Iris pigment epithelial cell (primary cell): ENCODE measurements at places on chromosomes 13 and 19.

DNA sequence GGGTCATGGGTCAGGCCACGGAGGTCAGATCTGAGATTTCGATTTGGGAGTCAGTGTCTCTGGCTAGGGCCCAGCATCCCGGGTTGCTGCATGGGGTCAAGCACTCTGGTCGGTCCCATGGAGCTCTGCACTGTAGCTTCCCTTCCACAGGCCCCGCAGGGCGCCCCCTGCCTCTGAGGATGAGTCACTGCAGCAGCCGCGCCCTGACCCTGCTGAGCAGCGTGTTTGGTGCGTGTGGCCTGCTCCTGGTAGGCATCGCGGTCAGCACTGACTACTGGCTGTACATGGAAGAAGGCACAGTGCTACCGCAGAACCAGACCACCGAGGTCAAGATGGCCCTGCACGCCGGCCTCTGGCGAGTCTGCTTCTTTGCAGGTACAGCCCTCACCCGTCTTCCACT, 3.6 kb downstream of the CACNG7 start:
- DNase-seq = no peak

- no peak for DNase-seq
These were observed 29.0 kb downstream of the LILRB4 start for GRCh38 chr19:54691582-54692297.

DNA sequence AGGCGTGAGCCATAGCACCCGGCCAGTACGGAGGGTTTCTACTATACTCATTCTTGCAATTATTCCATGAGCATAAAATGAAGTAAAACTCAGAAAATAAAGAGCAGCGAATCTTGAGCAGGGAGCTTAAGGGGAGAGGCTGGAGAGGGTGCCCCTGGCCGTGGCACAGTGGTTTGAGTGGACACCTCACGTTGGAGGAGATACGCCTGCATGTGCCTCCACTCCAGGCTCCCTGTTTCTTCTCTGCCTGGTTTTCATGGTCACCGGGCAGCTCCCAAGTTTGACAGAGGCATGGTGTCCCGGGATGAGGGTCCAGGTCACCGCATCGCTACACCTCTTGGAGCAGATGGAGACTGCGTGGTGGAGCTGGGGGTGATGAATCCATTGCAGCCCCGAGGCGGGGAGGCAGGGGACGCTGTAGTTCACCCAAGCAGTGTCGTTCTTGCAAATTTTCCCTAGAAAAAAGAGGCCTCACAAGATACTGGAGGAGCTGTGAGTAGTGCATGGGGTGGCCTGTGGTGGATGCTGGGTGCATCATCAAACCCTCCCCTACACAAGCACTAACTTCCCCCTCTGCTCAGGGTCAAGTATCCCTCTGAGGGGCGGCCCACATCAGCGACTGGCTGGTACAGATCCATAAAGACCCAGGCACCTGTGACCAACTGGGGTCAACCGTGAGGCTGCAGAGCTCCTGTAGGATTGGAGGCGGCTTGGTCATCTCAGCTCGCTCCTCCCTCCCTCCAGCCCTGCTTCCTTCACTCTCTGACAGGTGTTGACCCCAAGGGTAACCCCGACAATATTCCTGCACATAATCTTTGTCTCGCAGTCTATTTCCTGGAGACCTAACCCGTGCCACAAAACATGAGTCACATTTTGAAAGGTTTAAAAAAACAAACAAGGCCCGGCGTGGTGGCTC, 3.6 kb upstream of the MIER2 start:
- DNase-seq = peak; percentile 13

DNA sequence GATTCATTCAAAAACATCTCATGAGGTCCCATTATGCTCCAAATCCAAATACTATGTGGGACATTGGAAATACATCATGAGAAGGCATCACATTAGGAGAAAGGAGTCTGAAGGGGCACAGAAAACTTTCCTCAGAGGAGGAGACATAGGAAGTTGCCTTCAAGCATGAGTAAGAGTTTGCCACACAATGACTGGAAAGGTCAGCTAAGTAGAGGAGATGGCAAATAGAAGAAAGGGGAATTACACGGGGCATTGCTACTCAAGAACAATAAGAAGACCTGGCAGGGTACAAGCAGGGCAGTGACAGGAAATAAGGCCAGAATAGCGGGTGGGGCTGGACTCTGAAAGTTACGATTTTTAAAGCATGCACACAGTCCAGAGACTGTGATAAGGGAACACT, 231.6 kb downstream of the SPRY2 start:
- DNase-seq = peak; percentile 5

DNA sequence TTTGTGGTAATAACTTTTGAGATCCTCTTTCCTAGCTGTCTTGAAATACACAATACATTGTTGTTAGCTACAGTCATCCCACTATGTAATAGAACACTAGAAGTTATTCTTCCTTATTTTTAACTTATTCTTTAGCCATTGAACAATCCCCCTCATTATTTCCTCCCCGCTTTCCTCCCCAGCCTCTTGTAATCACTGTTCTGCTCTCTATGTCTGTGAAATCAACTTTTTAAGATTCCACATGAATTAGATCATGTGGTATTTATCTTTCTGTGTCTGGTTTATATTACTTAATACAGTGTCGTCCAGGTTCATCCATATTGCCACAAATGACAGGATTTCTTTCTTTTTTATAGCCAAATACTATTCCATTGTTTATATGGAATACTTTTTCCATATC, 72.9 kb downstream of the SLC10A2 start:
- peak; percentile 37 for DNase-seq

- DNase-seq = no peak
These were observed 266.8 kb downstream of the PCDH20 start for GRCh38 chr13:61148691-61149315.

- no peak for DNase-seq
These were observed 107.8 kb downstream of the EDNRB start for GRCh38 chr13:77810878-77811277.

DNA sequence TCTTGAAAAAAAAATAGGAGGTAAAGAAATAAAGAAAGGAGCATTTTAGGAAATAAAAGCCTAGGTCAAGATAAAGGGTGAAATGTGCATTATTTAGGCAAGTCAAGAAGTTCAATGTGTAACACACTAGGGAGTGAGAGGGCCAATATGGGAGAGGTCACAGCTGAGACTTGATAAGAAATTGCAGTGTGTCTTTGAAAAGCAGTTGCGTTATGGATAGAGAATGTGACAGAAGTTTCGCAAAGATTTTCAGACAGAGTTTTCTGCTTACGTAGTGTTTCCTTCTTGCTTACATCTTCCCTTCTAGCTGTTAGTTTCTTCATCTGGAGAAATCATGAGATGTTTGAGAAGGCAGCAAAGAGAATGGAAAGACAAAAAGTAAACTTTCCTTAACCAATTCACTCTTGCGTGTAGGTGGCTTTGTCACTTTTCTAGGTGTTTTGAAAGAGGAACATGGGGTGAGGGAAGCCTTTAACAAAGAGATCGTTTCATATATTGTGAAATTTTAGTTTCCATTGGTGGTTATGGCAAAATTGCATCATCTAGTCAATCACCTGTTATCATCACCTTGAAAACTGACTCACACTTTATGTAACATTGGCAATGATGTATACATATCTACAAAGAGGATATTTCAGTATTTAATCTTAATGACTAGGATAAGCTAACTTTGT, 975.5 kb downstream of the OLFM4 start:
- DNase-seq = no peak

DNA sequence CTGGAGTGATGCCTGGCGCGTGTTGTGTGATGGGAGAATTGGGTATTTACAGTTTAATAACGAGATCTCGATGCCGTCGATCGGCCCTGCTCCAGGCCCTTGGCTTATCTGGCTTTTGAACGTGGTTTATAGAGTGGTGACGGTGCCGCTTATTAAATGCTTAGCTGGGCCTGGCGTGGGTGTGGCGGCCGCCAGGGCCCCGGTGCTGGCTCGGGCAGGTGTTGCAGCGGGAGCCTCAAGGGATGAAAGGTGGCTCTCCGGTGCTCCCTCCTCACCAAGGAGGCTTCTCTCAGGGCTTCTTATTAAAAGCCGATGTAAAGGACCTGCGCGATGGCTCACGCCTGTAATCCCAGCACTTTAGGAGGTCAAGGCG, 173.8 kb downstream of the KDM4B start:
- DNase-seq = no peak

DNA sequence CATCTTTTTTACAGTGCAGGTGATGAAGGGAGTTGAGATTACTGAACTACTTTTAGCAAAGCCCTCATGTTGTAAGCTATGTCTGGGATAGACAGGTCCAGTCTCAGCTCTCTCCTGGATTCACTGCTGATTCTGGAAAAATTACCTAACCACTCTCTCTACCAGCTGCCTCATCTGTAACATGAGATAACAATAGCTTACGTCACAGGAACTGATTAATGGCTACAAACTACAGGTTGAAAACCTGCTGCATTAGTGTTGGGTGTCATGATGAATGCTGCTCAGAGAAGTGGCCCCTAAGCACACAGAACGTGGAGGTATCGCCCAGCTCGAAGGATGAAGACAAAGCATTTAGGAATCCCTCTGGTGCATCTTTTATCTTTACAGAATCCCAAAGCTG, 277.8 kb downstream of the ABCC4 start:
- peak; percentile 31 for DNase-seq

DNA sequence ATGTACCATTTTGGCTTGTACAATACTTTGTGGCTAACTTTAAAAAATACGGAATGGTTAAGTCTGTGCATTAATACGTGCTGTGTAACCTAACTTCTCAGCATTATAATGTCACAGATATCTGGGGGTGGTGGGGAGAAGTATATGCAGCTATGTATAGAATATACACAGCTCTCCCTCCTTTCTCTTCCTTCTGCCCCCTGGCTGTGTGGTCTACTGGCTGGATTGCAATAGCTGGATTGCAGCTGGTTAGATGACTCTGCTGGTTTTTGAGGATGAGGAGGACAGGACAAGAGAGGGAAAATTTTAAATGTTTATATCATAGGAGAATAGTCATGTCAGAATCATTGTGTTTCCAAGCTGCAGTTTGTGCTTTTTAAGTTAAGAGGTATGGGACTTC, 9.7 kb downstream of the RNASEH2B start:
- DNase-seq = no peak

- DNase-seq = no peak
These were observed 5.1 kb downstream of the CHMP2A start for GRCh38 chr19:58549664-58550361.

- DNase-seq = peak; percentile 89
These were observed 13.4 kb upstream of the C19orf33 start for GRCh38 chr19:38290631-38291147.

- peak; percentile 60 for DNase-seq
These were observed 3.7 kb downstream of the USHBP1 start for GRCh38 chr19:17260842-17261325.

DNA sequence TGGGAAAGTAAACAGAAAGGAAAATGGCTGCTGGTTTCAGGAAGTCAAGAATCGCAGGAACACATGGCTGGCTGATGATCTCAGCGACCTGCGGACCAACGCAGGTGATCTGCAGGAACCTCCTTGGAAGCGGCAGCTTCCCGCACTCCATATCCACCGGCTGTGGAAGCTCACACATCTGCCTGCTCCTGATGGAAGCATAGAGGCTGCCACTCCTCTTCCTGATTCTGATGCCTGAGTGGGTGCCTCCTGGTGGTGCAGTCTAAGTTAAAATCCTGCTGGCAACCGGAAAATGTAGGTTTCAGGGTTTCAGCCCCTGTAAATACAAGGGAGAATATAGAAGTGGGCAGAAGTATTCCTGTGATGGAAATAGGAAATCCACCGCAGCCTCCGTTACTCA, 75.5 kb downstream of the TNFSF13B start:
- no peak for DNase-seq

DNA sequence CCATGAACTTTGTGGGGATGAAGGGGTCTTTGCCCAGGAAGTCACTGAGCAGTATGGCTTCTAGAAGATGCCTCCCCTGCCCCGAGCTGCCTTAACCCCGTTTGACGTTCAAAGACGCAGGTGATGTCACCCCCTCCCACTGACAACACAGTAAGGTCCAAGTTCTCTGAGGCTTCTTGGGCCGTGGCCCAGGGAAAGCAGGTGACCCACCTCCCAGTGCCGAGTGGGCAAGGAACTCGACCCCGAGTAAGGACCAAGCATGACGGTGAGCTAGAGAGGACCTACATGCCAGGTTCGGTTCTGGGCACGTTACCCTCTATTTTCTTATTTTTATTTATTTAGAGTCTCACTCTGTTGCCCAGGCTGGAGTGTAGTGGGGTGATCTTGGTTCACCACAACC, 81.3 kb downstream of the SLC6A16 start:
- DNase-seq = no peak

GRCh38 chr19:34733266-34733745, 737 bp upstream of the ZNF181 start:
- no peak for DNase-seq

- DNase-seq = no peak
These were observed 114.2 kb upstream of the UQCRFS1 start for GRCh38 chr19:29326849-29327840.

GRCh38 chr13:52760077-52760476, 20.5 kb upstream of the CNMD start:
- no peak for DNase-seq

DNA sequence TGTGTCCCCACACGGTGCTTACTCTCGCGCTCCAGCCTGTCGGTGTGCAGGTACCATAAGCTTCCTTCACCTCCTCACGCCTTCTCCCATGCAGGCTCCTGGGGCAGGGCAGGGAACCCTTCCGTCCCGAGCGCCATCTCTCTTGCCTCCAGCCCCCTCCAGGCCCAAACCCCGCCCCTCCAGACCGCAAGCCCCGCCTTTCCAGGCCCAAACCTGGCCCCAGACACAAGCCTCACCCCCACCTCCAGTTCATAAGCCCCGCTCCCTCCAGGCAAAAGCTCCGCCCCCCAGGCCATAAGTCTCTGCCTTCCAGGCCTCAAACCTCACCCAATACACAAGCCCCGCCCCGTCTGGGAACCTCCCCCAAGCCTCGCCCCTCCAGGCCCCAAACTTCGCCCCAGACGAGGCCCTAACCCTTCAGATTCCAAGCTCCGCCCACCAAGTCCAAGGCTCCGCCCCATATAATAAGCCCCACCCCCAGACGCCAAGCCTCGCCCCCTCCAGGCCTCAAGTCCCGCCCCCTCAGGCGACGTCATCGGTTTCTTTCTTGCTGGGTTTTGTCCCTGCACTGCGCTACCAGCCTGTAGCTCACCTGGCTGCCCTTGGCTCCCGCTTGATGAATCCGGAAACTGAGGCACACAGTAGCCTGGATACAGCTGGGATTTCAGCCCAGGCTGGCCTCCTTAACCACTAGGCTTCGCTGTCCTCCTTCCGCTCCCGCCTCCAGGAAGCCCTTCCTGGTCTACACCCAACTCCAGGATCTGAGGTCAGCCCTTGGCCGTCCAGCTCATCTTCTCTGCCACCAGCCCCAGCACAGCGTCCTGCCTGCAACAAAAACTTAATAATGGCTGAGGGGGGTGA, 16.1 kb downstream of the MKNK2 start:
- peak; percentile 48 for DNase-seq

GRCh38 chr13:78958006-78958405, 299.1 kb upstream of the OBI1 start:
- no peak for DNase-seq

- no peak for DNase-seq
These were observed 29.4 kb downstream of the KLF12 start for GRCh38 chr13:74104661-74105275.

- DNase-seq = no peak
These were observed 10.9 kb upstream of the SPC24 start for GRCh38 chr19:11166281-11167142.

- DNase-seq = no peak
These were observed 117.1 kb upstream of the SLITRK5 start for GRCh38 chr13:87554045-87554444.

- DNase-seq = no peak
These were observed 50.6 kb downstream of the CELF5 start for GRCh38 chr19:3274942-3275582.

- no peak for DNase-seq
These were observed 779.4 kb upstream of the SLITRK1 start for GRCh38 chr13:84661718-84662117.

GRCh38 chr19:33771384-33772101, 25.1 kb upstream of the KCTD15 start:
- DNase-seq = peak; percentile 50

- no peak for DNase-seq
These were observed 6.1 kb downstream of the NOSIP start for GRCh38 chr19:49574206-49574755.
